Esophagus muscularis mucosa (tissue), 4 donors: ENCODE measurements at places on chromosomes 12 and 14. TPM values are rescaled to one million over a fixed set of nuclear protein-coding genes. Genes with fewer than 3 reads are reported as not detected.

Gene SLC38A1
- 173 TPM for total RNA-seq

Gene GSC
- total RNA-seq = not detected

Gene CPNE8
- total RNA-seq = 34.0 TPM

Gene DLGAP5
- 0.69 TPM for total RNA-seq

Gene ADGRD1
- total RNA-seq = 52.4 TPM

Gene HCAR3
- total RNA-seq = not detected

Gene PSMC6
- total RNA-seq = 56.9 TPM

Gene LGR5
- 0.34 TPM for total RNA-seq

Gene CEBPE
- total RNA-seq = not detected

Gene STXBP6
- 60.4 TPM for total RNA-seq

Gene FITM1
- total RNA-seq = 0.83 TPM

Gene KRT80
- total RNA-seq = not detected

Gene GNB3
- 1.7 TPM for total RNA-seq

Gene B4GALNT3
- 0.80 TPM for total RNA-seq

Gene STRAP
- total RNA-seq = 73.4 TPM

Gene KRT79
- not detected for total RNA-seq

Gene CPNE6
- 0.33 TPM for total RNA-seq

Gene TRHDE
- 1.2 TPM for total RNA-seq

Gene ETFBKMT
- 5.1 TPM for total RNA-seq

Gene ARHGEF25
- total RNA-seq = 102 TPM

Gene SYNE3
- 18.7 TPM for total RNA-seq

Gene AKAP6
- 21.3 TPM for total RNA-seq

Gene RASAL1
- total RNA-seq = 0.17 TPM

Gene NGB
- 2.9 TPM for total RNA-seq

Gene LACRT
- total RNA-seq = not detected

Gene ESPL1
- 2.0 TPM for total RNA-seq

Gene C14orf132
- total RNA-seq = 28.3 TPM

Gene OR6S1
- not detected for total RNA-seq

Gene KLRK1
- 1.2 TPM for total RNA-seq

Gene PLEK2
- not detected for total RNA-seq

Gene INHBC
- total RNA-seq = not detected

Gene SLC6A13
- not detected for total RNA-seq

Gene PTGER2
- total RNA-seq = 5.3 TPM

Gene OR6C2
- not detected for total RNA-seq

Gene C1S
- 454 TPM for total RNA-seq

Gene TAS2R19
- total RNA-seq = 3.5 TPM

Gene C12orf54
- total RNA-seq = not detected

Gene CACNA2D4
- total RNA-seq = 0.84 TPM

Gene SERPINA10
- not detected for total RNA-seq

Gene RERG
- total RNA-seq = 5.0 TPM

Gene NAV3
- 9.6 TPM for total RNA-seq
